Right ventricle myocardium inferior (tissue), 1 donor: ENCODE measurements at places on chromosomes 5 and 9. TPM values are rescaled to one million over a fixed set of nuclear protein-coding genes. Genes with fewer than 3 reads are reported as not detected.

DNA sequence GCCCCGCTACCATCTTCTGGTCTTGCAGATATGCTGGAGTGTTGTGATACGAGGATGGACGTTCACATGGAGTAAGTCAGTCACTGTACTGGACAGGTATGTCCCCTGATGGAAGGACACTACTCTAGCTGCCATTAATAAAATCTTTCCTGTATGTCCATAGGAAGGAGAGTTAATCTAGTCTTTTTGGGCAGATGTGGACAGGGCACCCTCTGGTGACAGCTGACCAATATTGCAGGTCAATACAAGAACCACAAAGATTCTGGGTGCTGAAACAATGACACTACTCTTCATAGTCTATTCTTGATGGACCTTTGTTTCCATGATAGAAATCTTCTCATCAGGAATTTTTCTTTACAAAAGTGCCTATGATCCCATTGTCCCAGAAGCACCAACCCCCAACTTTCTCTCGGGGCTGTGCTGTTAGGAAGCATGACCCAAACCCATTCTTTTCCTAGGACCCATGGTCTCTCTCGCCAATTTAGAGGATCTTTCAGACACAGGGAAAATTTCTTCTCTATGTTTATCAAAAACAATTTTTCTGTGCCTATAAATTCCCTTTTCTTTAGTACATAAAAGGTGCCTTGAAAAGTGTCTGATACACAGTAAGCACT is 376.9 kb downstream of the DTWD2 start:
- peak; percentile 53 for DNase-seq

GRCh38 chr5:90365328-90365727 is 44.2 kb downstream of the CETN3 start:
- DNase-seq: no peak

GRCh38 chr5:141804475-141804874 is 73.7 kb downstream of the PCDH1 start:
- DNase-seq: no peak

DNA sequence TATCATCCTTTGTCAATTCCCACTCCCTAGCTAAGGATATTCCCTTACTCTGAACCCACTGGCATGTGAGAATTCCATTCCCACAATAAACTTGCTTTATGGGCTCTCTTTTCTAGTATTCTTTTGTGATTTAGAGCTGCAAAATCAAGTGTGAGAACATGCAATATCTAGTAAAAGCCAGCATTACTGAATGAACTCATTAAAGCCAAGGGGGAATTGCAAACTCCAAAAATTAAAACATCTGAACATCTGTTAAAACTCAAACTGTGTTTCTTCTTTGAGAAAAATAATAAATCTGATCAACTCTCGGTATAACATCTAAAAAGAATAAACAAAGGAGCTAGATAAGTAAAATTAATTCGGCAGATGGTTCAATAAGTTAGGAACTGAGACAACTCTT is 53.1 kb upstream of the MPDZ start:
- no peak for DNase-seq

Gene MLLT3
- total RNA-seq: 14.6 TPM
